Substantia nigra (tissue), 51 donors: ENCODE measurements at places on chromosomes 12 and 14.

GRCh38 chr14:74542056-74542685 is 48.6 kb downstream of the ISCA2 start:
- no peak for DNase-seq

GRCh38 chr14:57390806-57391516 is 575 bp downstream of the NAA30 start:
- peak; percentile 19 for DNase-seq

- DNase-seq, result peak; percentile 27
These were observed 4.8 kb downstream of the NR4A1 start for GRCh38 chr12:52055731-52056711.

GRCh38 chr12:89247967-89248366 is 104.3 kb downstream of the DUSP6 start:
- DNase-seq, result no peak

- no peak for DNase-seq
These were observed 388.7 kb upstream of the TBX3 start for GRCh38 chr12:115072712-115073111.

DNA sequence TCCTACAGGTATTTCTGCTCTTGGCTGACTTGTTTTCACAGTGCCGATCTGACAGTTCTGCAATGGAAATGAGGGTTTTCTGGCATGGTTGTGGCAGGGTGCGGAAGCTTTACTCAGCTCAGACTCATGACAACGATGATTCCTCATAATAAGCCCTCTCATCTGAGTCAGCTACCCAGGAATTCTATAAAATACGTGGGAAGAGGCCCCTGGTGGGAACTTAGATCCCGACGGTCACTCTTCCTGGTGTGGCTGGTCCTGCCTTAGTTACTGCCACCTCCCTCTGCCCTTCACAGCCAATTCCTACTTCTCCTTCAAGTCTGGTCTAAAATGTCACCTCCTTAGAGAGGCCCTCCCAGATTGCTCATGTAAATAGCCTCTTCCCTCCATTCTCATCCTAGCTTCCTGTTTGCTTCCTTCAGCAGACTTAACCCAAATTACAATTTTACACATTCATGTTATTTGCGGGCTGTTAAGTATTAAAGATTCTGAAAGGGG is 104.2 kb upstream of the MAP1LC3B2 start:
- no peak for DNase-seq

- no peak for DNase-seq
These were observed 80.7 kb downstream of the KCNA5 start for GRCh38 chr12:5124401-5124800.

- DNase-seq, result no peak
These were observed 18.5 kb downstream of the PPP2R5E start for GRCh38 chr14:63524537-63525155.

- DNase-seq, result no peak
These were observed 38.0 kb downstream of the SLC2A14 start for GRCh38 chr12:7834701-7835100.

DNA sequence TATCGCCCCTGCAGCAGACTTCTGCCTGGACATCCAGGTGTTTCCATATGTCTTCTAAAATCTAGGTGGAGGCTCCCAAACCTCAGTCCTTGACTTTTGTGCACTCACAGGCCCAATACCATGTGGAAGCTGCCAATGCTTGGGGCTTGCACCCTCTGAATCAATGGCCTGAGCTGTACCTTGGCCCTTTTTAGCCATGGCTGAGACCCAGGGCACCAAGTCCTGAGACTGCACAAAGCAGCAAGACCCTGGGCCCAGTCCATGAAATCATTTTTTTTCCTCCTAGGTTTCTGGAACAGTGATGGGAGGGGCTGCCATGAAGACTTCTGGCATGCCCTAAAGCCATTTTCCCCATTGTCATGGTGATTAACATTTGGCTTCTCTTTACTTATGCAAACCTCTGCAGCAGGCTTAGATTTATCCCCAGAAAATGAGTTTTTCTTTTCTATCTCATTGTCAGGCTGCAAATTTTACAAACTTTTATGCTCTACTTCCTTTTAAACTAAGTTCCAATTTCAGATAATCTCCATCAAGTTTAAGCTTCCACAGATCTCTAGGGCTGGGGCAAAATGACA is 1445.8 kb upstream of the FLRT2 start:
- DNase-seq, result no peak

- no peak for DNase-seq
These were observed 3.4 kb upstream of the GPR162 start for GRCh38 chr12:6818222-6818621.

- no peak for DNase-seq
These were observed 19.4 kb downstream of the GPR19 start for GRCh38 chr12:12676605-12677004.

GRCh38 chr14:36300337-36300736 is 20.1 kb downstream of the MBIP start:
- DNase-seq, result no peak

DNA sequence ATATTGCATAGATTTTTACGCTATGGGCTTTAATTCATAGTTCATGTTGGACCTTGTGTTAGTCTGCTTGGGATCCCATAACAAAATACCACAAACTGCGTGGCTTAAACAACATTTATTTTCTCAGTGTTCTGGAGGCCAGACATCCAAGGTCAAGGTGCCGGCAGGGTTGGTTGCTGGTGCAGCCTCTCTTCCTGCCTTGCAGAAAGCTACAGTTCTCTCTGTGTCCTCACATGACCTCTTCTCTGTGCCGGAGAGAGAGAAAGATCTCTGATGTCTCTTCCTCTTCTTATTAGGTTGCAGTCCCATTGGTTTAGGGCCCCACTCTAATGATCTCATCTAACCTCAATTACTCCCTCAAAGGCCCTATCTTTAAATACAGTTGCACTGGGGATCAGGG is 170.5 kb downstream of the IPO8 start:
- DNase-seq, result no peak

DNA sequence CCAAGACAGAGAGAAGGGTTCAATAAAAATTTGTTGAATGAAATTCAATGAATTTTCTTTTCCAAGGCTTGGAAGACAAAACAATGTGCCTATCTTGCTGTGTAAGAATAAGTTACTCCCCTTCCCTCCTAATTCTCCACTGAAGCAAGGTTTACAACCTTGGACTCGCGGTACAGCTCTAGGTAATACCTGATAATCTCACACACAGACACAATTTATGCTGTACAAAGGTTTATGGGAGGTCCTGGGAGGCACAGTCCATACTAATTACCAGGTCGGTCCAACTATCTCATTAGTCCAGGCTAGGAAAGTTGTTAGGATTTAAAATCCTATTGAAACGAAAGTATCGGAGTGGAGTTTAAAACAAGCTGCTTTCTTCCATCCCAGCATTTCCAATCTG is 42.6 kb downstream of the NELL2 start:
- DNase-seq, result no peak

GRCh38 chr12:67651132-67651695 is 2.7 kb downstream of the DYRK2 start:
- no peak for DNase-seq

- no peak for DNase-seq
These were observed 97.3 kb upstream of the BTG1 start for GRCh38 chr12:92242907-92243306.

GRCh38 chr12:83896416-83896815 is 1016.2 kb downstream of the SLC6A15 start:
- DNase-seq, result no peak

DNA sequence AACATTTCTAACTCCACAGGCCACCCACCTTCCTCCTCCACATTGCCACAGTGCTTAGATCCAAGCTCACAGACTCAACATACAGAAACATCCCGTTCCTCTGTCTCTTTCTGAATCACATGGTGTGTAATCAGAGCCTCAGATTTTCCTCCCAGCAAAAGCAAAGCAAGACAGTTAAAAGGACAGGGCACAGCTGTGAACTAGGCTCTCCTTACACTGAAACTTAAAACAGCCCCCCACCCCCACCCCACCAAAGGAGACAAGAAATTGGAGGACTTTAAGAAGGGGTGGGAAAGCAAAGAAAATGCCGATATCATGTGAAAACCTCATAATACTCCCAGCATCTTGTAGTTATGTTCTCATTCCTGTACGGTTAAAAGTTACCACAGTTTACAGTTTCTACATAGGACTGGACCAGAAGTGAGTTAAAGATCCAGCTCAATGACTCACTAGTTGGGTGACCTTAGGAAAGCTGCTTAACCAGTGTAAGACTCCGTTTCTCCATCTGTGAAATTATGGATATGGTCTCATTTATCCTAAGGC is 4.8 kb downstream of the YBX3 start:
- DNase-seq, result no peak

DNA sequence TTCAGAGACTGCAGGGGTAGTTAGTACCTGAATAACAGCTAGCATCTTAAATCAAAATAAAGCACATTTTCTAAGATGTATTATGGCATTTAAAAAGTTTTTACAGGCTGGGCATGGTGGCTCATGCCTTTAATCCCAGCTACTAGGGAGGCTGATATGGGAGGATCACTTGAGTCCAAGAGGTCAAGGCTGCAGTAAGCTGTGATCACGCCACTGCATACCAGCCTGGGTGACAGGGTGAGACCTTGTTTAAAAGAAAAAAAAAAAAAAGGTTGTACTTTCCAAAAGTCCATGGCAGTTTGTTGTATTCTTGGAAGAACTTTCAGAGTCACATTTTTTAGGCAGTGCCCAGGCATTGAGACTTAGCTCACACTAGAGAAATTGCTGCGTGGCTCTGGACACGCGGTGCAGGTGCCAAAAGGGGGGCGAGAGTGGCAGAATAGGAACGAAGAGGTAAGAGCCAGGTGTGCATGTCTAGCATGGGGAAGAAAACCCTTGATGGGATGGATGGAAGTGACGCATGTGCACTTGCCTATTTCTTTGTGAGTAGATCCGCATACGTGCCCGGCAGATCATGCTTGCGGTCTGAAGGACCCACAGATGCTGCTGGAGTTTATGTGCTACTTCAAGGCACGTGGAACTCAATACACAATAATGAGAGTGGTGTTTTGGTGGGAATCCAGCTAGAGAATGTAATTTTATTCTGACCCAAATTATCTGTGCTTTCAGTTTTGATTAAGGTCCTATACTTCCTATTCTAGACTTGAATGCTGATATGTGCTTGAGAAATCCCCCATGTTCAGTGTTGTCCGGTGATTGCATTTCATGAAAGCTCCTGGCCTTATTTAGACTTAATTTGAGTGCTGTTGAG is 11.9 kb downstream of the ANKRD13A start:
- DNase-seq, result no peak

- no peak for DNase-seq
These were observed 2.6 kb downstream of the P2RX7 start for GRCh38 chr12:121135320-121135719.

DNA sequence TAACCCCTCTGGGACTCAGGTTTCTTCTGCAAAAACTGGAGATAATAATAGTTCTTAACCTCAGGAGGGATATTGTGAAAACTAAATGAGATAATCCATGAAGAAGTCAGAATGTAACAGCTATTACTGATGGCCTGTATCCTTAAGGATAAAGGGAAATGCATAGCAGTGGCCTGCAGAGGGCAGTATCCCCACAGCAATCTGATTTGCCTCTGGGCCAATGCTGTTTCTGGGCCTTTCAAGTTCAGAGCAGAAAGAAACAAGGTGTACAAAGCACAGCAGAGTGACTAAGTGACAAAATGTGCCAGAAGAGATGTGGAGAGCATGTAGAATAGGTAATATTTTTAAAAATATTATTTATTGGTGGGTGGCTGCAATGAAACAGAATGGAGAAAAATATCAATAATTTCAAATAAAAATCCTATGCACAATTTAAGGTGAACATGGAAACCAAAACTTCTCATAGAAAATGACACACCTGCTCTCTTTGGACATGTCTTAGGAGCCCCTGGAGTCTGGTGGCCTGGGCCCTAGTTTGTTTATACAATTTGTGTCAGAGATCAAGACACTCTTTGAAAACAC is 90.3 kb downstream of the C12orf75 start:
- peak; percentile 3 for DNase-seq

DNA sequence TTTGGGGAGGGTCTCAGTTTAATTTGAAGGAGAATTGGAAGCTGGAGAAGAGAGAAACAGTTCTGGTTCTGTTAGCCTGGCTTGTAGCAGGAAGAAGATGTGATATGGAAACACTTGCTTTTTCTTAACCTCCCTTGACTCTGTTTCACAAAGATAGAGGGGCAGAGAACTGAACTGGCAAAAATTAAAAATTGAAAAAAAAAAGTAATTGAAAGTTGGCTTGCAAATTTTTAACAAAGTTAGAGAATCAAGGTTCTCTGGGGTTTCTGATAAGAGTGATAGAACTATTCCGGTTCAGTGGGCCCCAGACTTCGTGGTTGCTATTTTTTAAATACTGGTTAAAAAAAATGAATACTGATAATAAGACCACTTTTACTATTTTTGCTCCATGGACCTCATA is 2.8 kb downstream of the CRADD start:
- no peak for DNase-seq

DNA sequence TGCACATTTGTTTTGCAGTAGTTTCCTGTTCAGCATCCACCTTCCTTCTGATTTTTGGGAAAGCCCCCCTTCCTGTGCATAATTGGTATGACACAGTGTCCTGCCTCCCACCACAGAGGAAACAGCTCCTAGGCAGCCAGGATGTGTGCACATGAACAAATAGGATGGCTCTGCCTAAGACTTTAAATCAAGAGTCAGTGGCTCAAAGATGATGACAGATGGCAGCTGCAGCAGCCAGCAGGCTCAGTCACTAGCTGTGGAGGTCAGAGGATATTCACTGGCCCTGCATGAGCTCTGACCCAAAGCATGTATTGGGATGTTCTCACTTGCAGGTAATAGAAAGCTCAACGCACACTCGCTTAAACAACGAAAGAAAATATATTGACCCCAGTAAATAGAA is 90.3 kb downstream of the KCNK10 start:
- DNase-seq, result peak; percentile 25

- no peak for DNase-seq
These were observed 4.5 kb downstream of the E2F7 start for GRCh38 chr12:77060883-77061240.

GRCh38 chr14:77761205-77761931 is 412 bp upstream of the SNW1 start:
- peak; percentile 7 for DNase-seq

GRCh38 chr14:94884616-94885230 is 114.8 kb upstream of the GSC start:
- no peak for DNase-seq

GRCh38 chr12:10842862-10843261 is 6.4 kb downstream of the PRR4 start:
- DNase-seq, result no peak

- DNase-seq, result no peak
These were observed 41.6 kb downstream of the ITPK1 start for GRCh38 chr14:93073910-93074769.

GRCh38 chr12:89092297-89092696 is 260.0 kb downstream of the DUSP6 start:
- no peak for DNase-seq

- DNase-seq, result no peak
These were observed 15.6 kb downstream of the DTX1 start for GRCh38 chr12:113072136-113072535.

- no peak for DNase-seq
These were observed 1304.0 kb upstream of the SEL1L start for GRCh38 chr14:82837611-82838140.

- no peak for DNase-seq
These were observed 91.9 kb upstream of the MUCL1 start for GRCh38 chr12:54762390-54762789.
